ENCODE measurements at places on chromosomes 5 and 9.

DNA sequence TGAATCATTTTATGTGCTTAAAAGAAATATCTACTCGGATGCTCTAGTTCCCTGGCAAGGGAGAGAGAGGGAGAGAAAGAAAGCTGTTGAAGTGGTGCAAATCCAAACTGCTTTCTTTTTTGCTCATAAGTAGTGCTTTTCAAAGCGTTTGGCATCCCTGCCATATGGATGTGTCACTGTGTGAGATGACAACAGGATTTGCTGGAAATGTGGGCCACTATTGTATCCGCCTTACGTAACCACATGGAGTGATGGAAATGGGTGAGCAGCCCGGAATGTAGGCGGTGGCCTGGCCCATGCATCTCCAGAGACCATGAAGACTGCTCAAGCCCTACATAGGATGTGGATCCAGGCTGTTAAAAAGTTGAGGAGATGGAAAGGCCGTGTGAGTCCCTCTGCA, 30.8 kb downstream of the TJP2 start:
- DNase-seq = peak; percentile 60

GRCh38 chr5:126108470-126108869, 314.7 kb upstream of the GRAMD2B start:
- DNase-seq = no peak

- DNase-seq = no peak
These were observed 31.9 kb upstream of the PCSK5 start for GRCh38 chr9:75858497-75859092.

DNA sequence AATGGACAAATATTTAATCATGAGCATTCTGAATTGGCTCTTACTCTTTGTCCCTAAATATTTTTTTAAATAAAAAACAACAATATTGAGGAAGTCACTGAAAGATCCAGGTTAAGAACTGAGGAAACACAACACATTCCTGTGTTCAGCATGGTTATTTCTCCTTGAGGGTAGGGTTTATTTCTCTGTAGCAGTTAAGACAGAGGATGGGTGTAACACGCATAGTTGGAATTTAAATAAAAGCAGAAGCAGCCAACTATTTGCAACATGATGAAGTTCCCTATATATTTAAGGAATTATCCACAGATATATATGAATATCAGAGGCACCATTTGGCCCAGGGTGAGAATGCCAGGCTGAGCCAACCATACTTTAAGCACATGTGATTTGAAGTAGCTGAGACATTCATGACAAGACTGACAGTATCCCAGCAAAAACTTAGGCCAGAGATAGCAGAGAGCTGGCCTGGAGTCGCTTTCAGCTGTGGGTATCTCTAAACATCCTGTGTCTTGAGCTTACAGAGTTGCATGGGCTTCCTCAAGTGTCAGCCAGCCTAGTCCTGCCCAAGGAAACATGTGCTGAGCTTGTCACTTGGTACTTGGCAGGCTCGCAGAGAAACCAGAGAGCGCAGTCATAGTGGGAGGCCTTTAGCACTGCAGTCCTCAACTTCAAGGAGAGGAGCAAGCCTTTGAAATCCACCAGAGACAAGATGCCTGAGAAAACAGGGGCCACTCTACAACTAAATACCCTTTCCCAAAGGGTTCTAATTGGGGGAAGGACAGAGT, 43.6 kb downstream of the SEMA5A start:
- peak; percentile 38 for DNase-seq

DNA sequence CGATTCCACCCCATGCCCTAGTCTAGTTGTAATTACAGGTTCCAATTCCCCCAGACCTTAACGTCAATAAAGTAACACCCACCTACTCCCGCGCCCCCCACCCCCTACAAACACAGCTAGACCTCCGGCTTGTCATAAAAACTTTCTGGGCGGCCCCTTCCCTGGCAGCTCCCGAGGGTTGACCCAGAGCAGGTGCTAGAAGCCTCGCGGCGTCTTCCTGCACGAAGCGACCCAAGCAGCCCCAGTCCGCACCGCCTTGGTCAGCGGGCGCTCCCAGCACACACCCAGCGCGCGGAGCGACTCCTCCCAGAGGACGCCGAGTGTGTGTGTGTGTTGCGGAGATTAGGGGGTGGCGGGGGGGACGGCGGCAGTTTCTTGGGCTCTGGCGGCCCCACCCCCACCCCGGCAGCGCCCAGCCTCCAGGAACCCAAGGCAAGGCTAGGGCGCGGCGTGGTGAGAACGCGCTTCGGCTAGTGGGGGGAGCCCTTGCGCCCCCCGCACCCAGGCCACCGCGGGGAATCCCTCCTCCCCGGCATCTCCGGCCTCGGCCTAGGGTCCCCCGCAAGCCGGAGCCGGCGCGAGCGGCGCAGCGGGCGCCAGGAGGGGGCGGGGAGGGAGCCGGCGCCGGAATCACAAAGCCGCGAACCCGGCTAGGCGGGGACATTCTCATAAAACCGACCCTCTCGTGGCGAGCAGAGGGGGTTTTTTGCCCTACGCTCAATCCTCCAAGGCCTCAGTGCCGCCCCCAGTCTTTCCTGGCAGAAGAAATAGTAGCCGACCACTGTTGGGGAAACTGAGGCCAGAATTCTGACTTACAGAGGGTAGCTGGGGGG, 2.2 kb downstream of the PCDH1 start:
- no peak for DNase-seq

- DNase-seq = no peak
These were observed 111.6 kb downstream of the ZNF608 start for GRCh38 chr5:124634741-124635323.

All from fibroblast of skin of scalp (primary cell).